Activated T-helper 1 cell treated with anti-CD3 and anti-CD28 coated beads, Interleukin-2, amount 50 U/mL, for 16 hours (primary cell): ENCODE measurements at places on chromosomes 13 and 19.

DNA sequence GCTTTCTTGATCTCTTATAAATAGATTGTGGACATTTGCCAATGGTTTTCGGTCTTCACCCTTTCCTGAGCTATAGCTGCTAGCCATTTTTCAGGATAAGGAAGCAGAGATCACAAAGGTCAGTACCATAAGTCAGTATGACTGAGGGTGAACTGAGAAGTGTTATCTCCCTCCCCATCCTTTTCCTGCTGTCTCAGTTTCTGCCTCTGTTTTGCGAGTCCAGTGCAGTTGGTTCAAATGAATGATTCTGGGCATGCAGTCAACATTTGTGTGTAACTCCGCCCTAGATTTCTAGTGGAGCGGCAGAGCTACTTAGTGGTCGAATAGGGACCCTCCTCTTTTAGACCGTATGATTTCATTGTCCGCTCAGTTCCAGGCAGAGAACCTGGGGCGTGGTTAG lies 460.8 kb upstream of the ARGLU1 start:
- DNase-seq, result no peak

DNA sequence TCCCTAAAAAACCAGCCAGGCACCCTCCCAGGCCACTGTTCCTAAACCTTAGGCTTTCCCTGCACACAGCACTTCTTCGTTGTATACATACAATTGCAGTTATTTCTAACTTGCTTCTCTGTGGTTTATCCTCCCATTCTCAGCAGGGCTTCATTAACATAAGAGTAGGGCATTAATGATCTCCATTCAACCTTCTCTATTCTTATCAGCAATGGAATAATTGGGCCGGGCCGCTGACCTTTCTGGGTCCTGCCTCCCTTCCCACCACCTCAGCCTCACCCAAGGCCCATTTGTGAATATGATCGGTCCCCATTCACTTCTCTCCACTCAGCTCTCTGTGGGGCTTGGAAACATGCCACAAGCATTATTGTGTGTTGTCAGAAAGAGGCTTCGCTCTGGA lies 184.2 kb downstream of the SUCLA2 start:
- no peak for DNase-seq

DNA sequence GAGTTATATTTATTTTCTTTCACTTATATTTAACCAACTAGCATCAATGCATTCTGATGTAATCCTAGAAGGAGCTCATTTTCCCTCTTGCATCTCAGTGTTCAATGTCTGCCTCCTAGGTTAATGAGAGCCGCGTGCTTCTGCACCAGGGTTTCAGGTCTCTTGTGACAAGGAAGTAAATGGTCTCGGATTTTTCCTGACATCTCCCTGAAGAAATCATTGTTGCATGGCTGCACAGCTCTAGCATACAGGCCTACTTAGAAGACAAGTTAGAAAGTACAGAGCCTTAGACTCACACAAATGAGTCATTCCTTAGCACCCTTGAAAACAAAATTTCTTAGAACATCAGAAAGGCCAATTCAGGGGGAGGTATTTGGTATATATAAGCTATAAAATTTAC lies 57.2 kb upstream of the KLF12 start:
- no peak for DNase-seq

GRCh38 chr19:38667661-38668171 lies 20.3 kb downstream of the ACTN4 start:
- no peak for DNase-seq

- no peak for DNase-seq
These were observed 564.8 kb upstream of the SLITRK1 start for GRCh38 chr13:84446972-84447639.

- no peak for DNase-seq
These were observed 7.7 kb downstream of the KDM4B start for GRCh38 chr19:4976401-4977298.

- no peak for DNase-seq
These were observed 1348.5 kb downstream of the PCDH9 start for GRCh38 chr13:65881561-65882155.

- no peak for DNase-seq
These were observed 221.4 kb upstream of the SLC10A2 start for GRCh38 chr13:103287659-103288058.

DNA sequence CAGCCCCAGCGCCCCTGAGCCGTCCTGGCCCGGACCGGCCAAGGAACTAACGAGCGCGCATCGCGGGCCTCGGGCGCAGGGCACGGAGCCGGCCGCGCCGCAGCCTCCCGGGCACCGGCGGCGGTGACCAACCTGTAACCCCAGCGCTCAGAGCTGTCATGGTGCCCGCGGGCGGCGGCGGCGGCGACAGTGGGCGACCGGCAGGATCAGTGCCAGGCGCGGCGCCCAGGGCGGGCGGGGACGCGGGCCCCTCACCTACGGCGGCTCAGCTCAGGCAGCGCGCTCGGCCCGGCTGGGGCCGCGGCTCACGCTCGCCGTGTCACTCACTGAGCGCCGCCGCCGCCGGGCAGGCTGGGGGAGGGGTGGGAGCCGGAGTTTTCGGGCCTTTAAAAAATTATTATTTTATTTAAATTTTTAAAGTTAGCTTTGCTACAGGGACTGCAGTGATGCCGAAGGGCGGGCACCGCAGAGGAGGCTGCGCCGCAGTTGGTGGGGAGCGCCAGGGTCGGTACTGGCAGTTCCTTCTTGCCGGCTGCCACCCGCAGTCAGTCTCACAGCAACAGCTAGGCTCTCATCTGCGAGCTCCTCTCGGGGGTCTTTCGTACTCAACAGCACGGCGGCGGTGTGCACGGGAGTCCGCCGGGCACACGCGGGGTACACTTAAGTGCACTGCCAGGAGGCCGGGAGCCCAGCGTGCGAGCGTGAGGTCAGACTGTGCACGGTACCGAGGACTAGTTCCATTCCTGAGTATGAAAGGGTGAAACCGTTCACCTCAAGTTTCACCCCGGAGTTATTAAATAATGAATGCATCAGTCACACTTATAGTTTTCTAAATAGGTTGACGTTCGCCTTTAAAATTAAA lies at the start of gene NALCN:
Gene NALCN (minus strand): TSS at position 328 of the 862 bp plus-strand sequence. CDS start 17,382 bp downstream, outside the sequence.
- DNase-seq, result no peak

DNA sequence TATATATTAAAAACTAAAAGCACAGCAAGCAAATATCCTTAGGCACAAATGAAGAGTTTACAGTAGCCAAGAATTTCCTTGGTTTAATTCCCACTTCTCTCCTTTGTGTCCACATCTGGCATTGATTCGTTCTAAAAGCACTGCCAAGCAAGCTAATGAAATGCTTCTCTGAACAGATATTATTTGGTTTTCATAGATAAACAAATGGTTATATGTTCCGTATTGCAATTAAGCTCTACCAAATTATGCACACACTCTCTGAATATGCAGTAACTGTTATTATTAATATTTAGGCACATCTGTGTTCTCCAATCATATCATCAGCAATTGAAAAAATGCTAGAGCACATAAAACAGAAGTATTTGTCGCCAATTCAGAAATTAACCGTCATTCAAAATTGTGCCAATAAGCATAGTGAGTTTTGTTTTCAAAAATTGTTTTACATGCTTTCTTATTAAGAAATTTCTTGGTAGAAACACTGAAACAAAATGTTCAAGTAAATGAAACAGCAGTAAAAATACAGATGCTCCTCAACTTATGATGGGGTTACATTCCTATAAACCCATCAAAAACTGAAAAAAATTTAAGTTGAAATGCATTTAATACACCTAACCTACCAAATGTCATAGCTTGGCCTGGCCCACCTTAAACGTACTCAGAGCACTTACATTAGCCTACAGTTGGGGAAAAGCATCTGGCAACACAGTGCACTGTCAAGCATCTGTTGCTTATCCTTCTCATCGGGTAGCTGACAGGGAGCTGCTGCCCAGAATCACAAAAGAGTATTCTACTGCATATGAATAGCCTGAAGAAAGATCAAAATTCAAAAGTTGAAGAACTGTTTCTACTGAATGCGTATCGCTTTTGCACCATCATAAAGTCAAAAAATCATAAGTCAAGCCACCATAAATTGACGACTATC lies 2134.7 kb downstream of the PCDH9 start:
- DNase-seq, result no peak

GRCh38 chr13:99075268-99076191 lies 97.7 kb upstream of the DOCK9 start:
- no peak for DNase-seq

GRCh38 chr13:60957816-60958215 lies 457.8 kb downstream of the PCDH20 start:
- no peak for DNase-seq

DNA sequence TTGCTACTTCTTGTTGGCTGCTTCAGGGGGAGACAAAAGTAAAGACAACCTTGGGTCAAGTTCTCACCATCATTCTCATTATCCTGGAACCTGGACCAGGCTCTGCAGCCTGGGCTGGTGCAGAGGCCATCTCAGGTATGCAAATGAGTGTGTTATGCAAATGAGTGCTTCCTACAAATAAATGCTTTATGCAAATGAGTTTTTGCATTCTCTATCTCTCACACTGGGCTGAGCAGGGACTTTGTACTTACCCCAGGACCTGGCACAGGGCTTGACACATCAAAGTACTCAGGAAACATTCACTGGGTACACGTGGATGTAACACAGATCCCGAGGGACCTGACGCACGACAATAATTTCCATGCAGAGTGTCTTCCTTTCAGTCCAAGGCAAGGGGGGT lies 103.0 kb downstream of the DNAJC15 start:
- no peak for DNase-seq

- DNase-seq, result no peak
These were observed 398.9 kb downstream of the IRS2 start for GRCh38 chr13:109387471-109387870.
